Activated T-cell treated with anti-CD3 and anti-CD28 coated beads, Interleukin-2, amount 50 U/mL, for 72 hours (primary cell): ENCODE measurements at places on chromosomes 11 and 22. TPM values are rescaled to one million over a fixed set of nuclear protein-coding genes. Genes with fewer than 3 reads are reported as not detected.

Gene ADM
- 2.0 TPM for total RNA-seq

Gene VSIG10L2
- total RNA-seq, result not detected

Gene GSTT2B
- total RNA-seq, result 0.46 TPM

Gene CRYBB3
- total RNA-seq, result 0.77 TPM

Gene MFNG
- total RNA-seq, result 94.0 TPM

Gene OR52I1
- total RNA-seq, result not detected

Gene SLC37A2
- 1.5 TPM for total RNA-seq

Gene UPB1
- 0.26 TPM for total RNA-seq

Gene ENTHD1
- total RNA-seq, result 0.46 TPM

Gene ZNF214
- 0.10 TPM for total RNA-seq

Gene IFITM2
- 542 TPM for total RNA-seq

Gene SEPTIN3
- 4.5 TPM for total RNA-seq

Gene FLRT1
- total RNA-seq, result 1.4 TPM

Gene UPK3A
- not detected for total RNA-seq

Gene LRRC74B
- not detected for total RNA-seq

Gene MPZL3
- total RNA-seq, result 71.3 TPM

Gene FDXACB1
- total RNA-seq, result 4.9 TPM

Gene MYOD1
- total RNA-seq, result not detected

Gene NXPE1
- not detected for total RNA-seq

Gene MOV10L1
- 0.36 TPM for total RNA-seq

Gene TMEM126A
- 38.6 TPM for total RNA-seq

Gene DGAT2
- total RNA-seq, result 2.8 TPM

Gene SMIM35
- total RNA-seq, result 0.67 TPM

Gene SSTR3
- 10.0 TPM for total RNA-seq

Gene CCDC34
- 20.2 TPM for total RNA-seq

Gene CHRNA10
- 2.8 TPM for total RNA-seq

Gene SIDT2
- total RNA-seq, result 40.3 TPM

Gene TBC1D22A
- total RNA-seq, result 29.5 TPM

Gene MMP11
- total RNA-seq, result 0.46 TPM

Gene OR52I2
- total RNA-seq, result not detected

Gene TREH
- total RNA-seq, result not detected

Gene PRAME
- total RNA-seq, result 0.14 TPM

Gene BLID
- total RNA-seq, result not detected

Gene CLDN5
- 0.30 TPM for total RNA-seq

Gene DRD4
- total RNA-seq, result 1.7 TPM

Gene TAF1D
- total RNA-seq, result 284 TPM

Gene APOL3
- total RNA-seq, result 55.7 TPM

Gene GVQW3
- total RNA-seq, result 3.8 TPM

Gene LRP4
- total RNA-seq, result not detected

Gene CPT1B
- total RNA-seq, result 85.3 TPM

Gene CNGA4
- 0.46 TPM for total RNA-seq

Gene PHOX2A
- total RNA-seq, result not detected

Gene FXYD6
- total RNA-seq, result 0.25 TPM
